ENCODE measurements at places on chromosomes 11 and 22.

DNA sequence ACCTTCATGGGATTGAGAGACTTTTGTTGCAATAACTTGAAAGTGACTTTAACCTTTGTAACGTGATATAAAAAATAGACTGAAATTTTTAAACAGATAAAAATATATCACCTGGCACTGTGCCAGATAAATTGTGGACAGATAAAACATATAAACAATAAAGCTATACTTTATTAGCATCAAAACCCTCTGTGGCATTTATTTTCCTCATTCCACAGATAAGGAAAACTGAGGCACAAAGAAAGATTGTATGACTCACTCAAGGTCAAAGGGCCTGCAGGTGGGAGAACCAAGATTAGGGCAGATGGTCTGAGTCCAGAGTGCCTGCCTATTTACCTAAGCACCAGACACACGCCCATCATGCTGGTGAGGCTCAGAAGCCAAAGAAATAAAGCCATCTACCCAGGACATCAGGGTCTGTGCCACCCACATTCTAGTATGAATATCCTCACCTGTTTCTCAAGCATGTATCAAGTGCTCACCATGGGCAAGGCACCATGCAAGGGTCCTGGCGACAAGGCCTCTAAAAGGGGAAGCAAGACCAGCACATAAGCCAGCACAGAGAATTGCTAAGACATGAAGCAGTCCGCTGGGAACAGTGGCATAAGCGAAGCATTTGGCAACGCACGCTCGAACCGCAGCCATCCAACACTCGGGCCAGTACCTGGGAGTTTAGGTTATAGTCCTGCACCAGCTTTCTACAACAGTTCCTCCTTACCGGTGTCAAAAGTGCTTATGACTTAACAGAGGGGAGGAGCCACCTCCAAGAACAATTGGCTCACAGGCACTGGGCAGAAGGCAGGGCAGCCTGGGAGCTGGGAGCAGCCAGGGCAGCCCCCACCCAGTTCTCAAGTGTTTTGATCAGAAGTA, 17.6 kb downstream of the MYH9 start:
- no peak for DNase-seq

GRCh38 chr11:121766991-121767390, 314.2 kb upstream of the SORL1-AS1 start:
- no peak for DNase-seq

GRCh38 chr22:31732089-31732829, 17.7 kb downstream of the PRR14L start:
- no peak for DNase-seq

DNA sequence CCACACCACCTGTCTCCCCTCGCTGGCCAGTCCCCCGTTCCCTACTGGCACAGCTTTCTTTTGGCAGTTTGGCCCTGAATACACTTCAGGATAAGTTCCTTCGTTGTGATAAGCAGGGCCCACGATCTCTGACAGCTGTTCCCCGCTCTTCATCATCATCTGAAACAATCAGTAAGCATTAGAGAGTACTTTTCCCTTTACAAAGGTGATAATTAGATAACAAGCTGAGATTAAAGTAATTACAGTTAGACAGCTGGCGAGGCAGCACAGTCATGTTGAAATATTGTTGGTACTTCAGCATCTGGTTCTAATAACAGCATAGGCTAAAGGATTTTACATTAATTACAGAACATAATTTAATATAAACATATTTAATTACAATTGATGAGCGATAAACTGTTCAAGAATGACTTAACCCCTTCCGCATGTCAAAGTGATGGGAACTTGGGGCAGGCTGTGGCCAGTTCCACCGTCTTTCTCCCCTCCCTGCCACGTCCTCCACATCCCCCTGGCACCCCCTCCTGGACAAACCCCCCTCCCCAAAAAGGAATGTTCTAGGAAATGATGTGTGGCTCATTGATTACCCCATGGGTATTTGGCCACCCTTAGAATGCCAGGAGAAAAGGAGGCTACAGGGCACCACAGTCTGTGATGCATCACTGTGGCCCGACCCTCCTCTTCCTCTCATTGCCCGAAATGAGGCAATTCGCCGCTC, 134.9 kb downstream of the RCN1 start:
- DNase-seq, result no peak

GRCh38 chr11:35658020-35658948, 4.3 kb upstream of the TRIM44 start:
- DNase-seq, result no peak
